ENCODE measurements at places on chromosomes 1 and 21.

GRCh38 chr1:34681480-34682451 is 73.1 kb upstream of the GJB5 start:
- DNase-seq: peak; percentile 23

DNA sequence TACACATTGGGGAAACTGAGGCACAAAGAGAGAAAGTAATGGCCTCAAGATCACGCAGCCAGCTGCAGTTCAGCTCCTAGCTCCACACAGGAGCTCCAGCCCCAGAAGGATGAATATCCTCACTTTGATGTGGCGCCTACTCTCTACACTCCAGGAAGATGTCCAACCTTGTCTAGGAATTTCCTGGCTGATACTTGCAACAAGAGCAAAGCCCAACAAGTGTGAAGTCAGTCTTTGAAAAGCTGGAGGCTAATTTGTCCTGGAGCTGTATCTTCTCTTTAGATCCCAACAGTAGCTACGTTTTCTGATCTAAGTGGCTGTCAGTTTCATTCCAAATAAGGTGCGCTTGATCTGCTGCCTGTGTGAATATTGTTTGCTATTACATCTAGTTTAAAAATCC is 344.9 kb downstream of the PTPRU start:
- no peak for DNase-seq

DNA sequence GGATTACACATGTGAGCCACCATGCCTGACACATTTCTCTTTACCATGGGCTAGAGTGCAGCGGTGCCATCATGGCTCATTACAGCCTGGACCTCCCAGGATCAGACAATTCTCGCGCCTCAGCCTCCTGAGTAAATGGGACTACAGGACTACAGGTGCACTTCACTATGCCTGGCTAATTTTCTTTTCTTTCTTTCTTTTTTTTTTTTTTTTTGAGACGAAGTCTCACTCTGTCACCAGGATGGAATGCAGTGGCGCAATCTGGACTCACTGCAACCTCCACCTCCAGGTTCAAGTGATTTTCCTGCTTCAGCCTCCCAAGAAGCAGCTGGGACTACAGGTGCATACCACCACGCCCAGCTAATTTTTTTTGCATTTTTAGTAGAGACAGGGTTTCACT is 14.8 kb upstream of the KIF1B start:
- DNase-seq: peak; percentile 68

DNA sequence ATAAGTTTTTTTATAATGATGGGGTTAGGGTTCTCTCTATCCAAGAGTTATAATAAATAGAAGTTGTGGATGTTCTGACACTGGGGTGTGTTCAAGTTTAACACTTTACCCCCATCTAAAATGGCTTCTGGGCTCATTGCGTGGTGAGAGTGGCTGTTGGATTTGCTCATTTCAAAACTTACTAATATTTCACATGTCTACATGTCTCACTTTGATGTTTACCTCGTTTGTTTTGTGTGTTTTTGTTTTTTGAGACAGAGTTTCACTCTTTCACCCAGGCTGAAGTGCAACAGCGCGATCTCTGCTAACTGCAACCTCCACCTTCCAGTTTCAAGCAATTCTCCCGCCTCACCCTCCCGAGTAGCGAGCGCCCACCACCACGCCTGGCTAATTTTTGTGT is 3.7 kb downstream of the RRP1B start:
- DNase-seq: no peak

GRCh38 chr1:21909787-21910503 is 27.2 kb downstream of the HSPG2 start:
- DNase-seq: peak; percentile 63

- peak; percentile 46 for DNase-seq
These were observed 51.0 kb downstream of the CASQ2 start for GRCh38 chr1:115717541-115717940.

DNA sequence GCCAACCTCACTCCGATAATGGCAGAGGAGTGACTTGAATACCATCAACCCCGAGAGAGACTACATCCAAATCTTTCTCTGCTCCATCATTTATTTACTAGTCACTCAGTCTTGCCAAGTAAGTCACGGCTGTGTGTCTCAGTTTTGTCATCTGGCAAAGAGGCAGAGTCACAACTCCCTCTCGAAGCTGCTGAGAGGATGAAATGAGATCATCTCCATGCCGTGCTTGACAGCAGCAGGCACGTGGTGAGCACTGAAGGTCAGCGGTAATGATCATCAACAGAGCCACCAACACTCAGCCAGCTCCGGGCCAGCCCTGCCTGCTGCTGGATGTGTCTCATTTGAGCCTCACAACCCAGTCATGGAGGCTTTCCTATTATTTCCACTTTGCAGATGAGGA is 19.9 kb downstream of the ALDH4A1 start:
- DNase-seq: no peak

DNA sequence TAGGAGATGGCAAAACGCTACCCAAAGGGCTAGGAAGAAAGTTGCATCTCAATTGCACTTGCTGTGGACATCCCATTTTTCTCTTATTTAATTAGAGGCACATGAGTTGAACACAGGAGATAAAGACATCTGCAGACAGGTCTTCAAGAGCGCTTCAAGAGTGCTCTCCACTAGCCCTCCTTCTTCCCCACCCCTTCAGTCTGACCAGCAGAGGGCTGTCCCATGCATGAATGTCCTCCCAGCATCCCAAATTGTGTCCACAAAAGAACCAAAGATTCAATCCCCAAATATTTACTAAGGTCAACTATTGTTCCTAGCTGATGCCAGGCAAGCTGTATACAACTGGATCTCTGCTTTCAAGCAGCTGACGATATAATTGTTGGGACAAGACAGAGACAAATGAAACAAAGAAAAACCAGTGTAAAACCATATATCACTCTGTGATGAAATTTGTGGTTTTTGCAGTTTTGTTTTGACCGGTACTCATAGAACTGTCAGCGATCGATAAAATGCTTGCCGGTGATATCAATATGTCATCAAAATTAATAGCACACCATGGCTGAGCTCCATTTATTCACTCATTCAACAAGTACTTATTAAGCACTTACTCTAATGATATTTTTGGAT is 174.2 kb downstream of the TNR start:
- no peak for DNase-seq

DNA sequence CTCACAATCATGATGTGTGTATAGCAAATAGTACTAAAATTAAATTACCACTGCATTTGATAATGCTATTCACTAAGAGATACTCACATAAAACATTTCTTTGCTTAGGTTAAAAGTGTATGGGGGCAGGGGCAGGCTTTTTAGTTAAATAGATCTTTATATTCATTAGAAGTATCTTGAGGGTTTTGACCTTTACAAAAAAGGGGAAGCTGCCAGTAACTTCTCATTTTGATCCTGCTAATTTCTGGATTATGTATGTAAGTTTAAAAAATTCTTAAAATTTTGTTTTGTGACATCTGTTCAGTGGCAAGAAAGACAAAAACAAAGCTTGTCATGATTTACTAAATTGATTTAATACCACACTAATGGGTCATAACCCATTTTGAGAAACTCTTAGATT is 45.8 kb upstream of the S1PR1 start:
- no peak for DNase-seq

- peak; percentile 20 for DNase-seq
These were observed 169.9 kb downstream of the LRRC7 start for GRCh38 chr1:69737527-69738185.

- peak; percentile 31 for DNase-seq
These were observed 13.1 kb upstream of the EXO1 start for GRCh38 chr1:241834733-241835377.

- DNase-seq: peak; percentile 50
These were observed 17.5 kb upstream of the ALPL start for GRCh38 chr1:21491488-21492355.

DNA sequence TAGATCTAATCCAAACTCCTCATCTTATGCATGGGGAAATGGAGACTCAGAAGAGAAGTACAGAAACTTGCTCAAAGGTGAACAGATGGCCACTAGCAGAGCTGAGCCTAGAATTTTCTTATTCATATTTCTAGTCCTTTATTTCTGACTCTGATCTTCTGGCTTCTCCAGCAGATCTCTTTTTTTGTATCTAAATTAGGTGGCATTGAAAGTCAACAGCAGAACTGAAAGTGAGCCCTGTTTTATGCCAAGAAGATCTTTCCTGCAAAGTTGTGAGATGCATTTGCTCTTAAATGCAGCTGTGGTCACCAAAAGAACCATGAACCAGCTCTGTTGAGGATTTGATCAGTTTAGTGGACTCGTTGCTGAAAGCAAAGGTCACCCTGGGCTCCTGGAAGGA is 75.5 kb downstream of the KAZN start:
- no peak for DNase-seq

- no peak for DNase-seq
These were observed 22.7 kb downstream of the DDI2 start for GRCh38 chr1:15639931-15640330.

DNA sequence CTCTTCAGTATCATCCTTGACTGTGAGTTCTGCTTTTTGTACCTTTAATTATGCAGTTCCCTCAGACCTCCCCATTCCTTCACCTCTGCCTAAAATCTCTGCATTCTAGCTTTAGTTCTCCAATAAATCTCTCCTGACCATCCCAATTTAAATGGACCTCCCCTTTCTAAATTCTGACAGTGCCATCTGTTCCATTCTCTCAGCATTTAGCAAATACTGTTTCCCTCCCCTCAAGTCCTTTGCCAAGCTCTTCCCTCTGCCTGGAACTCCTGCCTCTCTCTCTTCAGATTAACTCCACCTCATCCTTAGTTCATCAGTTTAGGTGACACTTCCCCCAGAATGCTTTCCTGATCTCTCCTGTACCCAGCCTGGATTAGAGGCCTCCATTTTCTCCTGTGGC is 54.0 kb upstream of the JUN start:
- DNase-seq: no peak

- DNase-seq: peak; percentile 36
These were observed 674 bp upstream of the ATXN7L2 start for GRCh38 chr1:109482791-109483671.

- peak; percentile 77 for DNase-seq
These were observed 3.6 kb downstream of the LEPR start for GRCh38 chr1:65423884-65424572.

DNA sequence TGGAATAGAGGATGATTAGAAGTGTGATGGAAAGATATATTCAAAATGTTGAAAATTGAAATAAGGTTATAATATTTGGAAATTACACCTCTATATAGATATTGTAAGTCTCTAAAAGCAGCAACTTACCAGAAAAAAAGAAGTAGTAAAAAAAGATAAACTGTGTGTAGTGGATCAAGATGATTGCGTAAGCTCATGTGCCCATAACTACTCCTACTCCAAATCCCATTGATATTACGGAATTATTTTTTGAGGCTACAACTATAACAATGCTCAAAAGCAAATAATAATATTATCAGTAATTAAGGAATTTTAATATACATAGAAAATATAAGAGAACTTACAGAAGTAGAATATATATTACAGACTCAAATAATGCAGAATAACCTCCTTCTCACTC is 33.6 kb downstream of the CATSPERE start:
- no peak for DNase-seq

GRCh38 chr1:187999973-188000372 is 1171.2 kb downstream of the PLA2G4A start:
- DNase-seq: no peak

DNA sequence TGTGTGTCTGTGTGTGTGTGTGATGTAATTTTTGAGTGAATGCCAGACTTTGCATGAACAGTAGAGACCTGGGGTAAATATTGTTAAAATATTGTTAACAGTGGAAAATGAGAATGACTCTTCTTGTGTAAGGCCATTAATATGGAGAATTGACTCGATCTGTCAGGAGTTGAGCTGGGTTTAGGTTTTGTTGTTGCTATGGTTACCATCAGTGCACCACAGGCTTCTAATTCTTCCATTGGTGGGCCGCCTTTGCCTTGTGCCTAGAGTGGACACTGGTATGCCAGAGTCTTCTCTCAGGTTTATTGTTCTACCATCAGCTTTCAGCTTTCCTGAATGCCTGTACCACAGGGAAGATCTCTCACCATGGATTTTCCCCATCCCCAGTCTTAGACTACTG is 10.0 kb upstream of the NHLH2 start:
- no peak for DNase-seq

GRCh38 chr1:55612988-55613387 is 397.8 kb upstream of the USP24 start:
- DNase-seq: no peak

GRCh38 chr1:26833432-26834405 is 7.2 kb downstream of the ZDHHC18 start:
- DNase-seq: peak; percentile 35

- DNase-seq: no peak
These were observed 243.6 kb downstream of the DNM3 start for GRCh38 chr1:172084876-172085275.

GRCh38 chr1:111225717-111226400 is 1.7 kb upstream of the CHI3L2 start:
- DNase-seq: no peak

DNA sequence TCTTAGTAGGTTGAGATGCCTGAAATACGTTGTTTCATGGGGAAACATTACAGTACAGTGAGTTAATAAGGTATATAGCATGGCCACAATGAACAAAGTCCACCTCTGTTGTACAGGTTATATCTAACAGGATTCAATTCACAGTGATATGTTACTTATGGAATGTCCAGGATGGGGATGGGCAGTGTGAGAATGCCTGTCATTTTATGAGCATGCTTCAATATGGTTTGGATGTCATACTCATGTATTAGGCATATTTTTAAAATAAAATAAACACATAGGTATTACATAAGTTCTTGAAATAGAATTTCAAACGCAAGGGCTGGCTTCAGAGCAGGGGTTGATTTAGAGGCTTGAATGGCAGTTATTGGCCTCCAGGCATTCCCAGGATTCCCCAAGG is 6.1 kb upstream of the PHLDA3 start:
- no peak for DNase-seq

DNA sequence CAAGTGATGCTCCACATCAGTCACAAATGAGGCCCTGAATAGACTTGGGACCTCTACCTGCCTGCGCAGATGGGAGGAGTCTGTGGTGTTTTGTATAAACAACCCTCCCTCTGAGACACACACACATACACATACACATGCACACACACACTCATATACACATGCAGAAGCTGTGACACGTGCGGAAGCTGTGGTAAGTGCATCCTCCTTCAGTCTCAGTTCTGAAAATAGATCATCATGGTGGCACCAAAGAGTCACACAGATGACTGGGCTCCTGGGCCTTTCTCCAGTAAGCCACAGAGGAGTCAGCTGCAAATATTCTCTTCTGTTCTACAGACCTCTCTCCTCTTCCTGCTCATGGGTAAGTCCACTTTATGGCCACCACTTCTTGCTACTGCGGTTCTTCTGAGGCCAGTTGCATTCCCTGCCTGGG is at the start of gene LY9:
Gene LY9, plus strand, starts transcription at position 224 of the 433 bp plus-strand sequence. Its CDS starts 14 bp downstream, at position 238.
- no peak for DNase-seq

Data from Daoy (cell line).